ENCODE measurements at places on chromosomes 7 and 10.

DNA sequence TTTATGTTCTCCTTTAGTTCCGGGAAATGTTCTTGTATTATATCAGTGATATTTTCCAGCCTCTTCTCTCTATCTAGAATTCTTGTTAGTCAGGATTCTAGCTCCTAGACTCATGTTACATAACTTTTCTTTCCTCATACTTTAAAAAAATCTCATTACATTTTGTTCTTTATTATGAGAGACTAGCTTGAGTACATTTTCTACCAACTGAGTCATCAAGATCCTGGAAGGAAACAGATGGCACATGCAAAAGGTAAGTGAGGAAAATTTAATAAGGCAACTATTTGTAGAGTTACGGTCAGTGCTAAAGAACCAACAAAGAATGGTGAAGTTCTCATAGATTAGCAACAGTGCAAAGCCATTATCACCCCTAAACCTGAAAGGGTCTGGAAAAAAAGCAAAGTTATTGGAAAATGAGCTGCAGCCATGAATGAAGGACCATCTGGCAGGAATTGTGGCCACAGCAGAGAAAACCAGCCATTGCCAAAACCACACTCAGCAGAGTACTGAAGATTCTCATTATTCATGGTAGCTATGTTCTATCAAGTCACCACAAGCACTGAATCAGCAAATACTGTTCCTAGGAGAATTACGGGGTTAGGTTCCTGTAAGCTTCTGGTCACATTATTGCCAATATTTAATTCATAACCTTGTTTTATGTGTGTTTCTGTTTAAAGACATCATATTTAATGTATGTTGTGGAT, 98.3 kb upstream of the C7orf33 start:
- DNase-seq = no peak

DNA sequence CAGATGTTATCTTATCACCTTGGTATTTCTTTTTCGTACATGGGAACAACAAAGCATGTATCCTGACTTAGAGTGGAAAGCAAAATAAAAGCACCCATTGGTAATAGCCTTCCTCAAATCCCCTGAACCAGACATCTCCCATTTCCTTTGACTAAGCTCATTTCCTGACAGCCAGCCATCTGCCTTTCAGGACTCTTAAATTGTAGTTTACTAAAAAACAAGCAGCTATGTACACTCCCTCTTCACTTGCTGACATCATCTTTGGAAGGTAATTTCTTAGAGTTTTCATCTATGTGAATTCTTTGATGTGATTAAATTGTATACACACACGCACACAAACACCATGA, 40.7 kb downstream of the ARL4A start:
- no peak for DNase-seq

GRCh38 chr10:114499630-114500190, 95.4 kb upstream of the AFAP1L2 start:
- DNase-seq = no peak

GRCh38 chr7:139511315-139511714, 12.2 kb upstream of the CLEC2L start:
- no peak for DNase-seq

DNA sequence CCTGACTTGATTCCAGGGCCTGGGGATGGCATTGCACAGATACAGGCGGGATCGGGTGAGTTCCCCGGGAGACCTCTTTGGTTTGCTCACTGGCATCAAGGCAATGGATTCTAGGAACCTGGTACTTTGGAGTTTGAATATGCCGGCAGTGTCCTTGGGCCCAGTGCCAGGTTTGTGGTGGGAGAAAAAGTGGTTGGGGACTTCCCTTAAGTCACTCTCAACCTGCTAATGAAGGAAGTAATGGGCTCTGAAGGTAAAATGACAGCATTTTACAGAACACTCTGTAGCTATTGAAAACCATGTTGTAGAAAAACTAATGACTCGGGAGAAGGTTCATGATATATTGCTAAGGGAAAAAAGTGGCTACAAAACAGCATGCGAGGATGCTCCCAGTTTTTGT, 129.9 kb downstream of the CFAP58 start:
- no peak for DNase-seq

DNA sequence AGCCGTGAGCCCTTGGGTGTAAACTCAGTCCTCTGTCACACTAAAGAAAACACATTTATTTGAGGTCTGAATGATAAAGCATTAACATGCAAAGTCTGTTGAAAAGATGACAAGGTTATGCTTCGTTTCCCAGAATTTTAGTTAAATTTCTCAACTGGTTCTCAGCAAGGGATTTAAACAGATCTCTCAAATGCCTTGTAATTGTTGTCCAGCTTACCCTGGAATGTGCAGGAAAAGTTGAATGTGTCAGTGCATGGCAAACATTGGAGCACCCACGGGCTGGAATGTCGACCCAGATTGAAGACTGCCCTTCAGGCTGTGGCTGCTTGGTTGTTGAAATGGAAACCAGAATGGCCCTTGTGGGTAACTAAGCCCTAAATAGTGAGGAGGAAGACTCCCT, 191.8 kb downstream of the TRIL start:
- DNase-seq = no peak

DNA sequence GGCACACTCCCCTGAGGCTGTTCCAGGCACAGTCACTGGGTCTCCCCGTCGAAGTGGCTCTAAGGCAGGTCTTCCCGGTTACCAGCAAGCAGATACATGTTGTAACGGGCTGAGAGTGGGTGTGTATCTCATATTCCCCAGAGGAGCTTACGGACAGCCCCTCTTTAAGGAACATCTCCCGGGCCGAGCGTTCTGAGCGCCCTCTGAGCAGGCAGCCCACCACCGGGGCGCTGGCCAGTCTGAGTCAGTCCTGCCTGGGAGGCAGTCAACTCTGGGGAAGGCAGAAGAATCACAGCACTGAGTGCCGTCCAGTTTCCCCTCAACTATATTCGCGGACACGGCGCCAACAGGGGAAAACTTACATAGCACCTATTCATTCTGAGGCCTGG, 117.4 kb downstream of the LHPP start:
- DNase-seq = no peak

DNA sequence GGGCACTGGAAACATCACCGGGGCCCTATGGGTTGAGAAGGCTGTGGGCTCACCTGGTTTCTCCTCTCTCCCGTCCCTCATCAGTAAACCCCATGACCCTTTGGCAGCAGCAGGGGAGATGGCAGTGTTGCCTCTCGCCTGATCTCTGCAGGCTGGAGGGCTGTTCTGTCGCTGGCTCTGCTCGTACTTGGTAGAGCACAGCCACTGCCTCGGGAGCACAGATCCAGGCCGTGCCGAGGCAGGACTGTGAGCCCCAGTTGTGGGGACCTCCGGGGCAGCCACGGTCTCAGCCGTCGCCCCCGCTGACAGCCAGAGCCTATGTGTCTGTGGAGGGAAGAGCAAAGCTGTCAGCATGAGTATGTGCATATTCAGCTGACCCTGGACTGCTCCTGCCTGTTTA, 94.9 kb downstream of the PTPRE start:
- no peak for DNase-seq

DNA sequence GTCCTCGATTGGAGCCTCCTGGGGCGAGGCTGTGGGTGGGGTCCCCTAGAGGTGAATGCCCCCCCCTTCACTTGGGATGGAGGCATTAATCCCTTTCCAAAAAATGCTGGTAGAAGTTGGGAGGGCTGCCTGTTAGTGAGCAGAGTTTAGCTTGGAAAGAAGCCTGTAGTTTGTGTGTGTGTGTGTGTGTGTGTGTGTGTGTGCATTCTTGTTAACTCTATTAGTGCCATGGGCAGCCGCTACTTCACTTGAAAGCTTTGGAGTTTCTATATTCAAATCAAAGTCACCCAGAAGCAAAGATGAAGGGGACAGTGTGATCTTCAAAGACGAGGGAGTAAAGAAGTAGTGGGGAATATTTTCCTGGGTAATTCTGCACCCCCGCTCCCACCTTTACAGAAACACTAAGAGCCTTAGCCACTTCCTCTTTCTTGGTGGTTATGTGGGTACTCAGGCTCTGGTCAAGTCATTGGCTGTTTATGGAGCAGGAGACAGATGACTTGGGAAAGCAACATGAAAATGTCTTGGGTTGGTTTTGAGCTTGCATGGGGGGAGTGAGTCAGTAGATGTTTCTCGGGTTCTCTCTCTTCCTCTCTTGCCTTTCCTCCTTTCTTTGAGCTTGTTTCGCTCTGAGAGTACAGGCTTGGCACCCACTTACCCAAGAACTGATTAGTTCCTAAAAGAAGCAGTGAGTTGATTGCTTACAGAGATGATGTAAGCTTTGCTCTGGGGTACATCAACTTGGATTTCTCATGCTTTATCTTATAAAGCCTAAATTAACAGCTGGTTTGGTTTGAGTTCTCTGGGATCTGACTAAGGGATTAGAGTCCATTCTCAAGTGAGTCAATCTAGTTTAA, 35.9 kb downstream of the TCF7L2 start:
- no peak for DNase-seq

- no peak for DNase-seq
Measured at GRCh38 chr7:144414815-144415214, 11.3 kb upstream of the NOBOX start.

DNA sequence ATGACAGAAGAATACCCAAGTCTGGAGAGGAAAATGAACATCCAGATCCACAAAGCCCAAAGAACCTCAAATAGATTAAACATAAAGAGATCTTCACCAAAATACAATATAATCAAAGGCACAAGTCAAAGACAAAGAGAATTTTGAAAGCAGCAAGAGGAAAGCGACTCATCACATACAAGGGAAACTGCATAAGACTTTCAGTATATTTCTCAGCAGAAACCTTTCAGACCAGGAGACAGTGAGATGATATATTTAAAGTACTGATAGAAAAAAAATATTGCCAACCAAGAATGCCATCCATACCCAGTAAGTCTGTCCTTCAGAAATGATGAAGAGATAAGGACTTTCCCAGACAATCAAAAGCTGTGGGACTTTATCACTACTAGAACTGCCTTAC, 81.5 kb upstream of the GALNT17 start:
- DNase-seq = no peak

DNA sequence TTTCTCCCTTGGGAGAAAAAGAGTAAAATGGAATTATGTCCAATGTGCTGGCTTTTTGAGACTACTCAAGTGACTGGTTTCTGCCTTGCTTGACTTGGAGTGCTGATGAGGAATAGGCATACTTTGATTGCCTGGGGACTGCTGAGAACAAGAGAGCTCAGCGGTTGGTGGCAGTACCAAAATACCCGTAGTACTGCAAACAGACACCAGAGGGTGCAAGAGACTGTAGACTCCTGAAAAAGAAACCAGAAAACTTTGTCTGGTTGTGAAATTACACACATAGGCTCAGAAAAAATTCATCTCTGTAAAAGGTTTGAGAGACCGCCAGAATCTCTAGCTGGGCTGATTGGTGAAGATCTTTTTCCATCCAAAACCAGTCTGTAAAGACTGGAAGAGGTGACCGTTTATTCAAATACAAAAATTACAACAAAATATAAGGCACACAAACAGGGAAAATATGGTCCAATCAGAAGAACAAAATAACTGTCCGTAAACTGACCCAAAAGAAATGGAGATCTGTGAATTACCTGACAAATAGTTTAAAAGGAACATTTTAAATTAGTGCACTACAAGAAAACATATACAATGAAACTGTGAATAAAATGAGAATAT, 18.5 kb downstream of the BICC1 start:
- no peak for DNase-seq

GRCh38 chr7:43625980-43626379, 43.1 kb downstream of the STK17A start:
- no peak for DNase-seq
